ENCODE measurements at places on chromosomes 16 and 17.
A peak's percentile ranks its signal among the peaks of the same experiment; 100 is the strongest.

DNA sequence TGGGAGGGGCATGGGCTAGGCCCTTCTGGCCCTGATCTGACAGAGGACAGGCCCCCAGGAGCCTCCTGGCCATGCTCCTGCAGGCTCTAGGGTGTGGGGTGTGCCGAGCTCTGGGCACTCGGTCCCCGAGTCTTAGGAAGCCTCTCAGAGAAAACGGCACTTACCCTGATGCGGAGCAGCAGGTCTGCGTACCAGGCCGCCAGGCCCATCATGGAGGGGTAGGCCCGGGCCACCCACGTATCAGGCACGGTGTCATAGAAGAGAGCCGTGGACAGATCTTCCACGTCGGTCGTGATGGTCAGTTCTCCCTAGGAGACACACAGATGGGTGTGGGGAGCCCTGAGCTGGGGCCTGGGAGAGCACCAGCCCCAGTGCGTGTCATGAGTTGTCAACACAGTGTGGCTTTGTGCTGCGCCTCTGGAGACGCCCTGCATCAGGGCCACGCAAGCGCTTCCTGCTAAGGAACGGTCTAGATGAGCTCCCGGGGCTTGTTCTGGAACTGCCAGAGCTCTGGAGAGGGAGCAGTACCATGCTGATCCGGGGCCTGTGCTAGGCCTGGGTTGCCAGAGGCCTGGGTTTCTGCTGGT, 47.9 kb downstream of the PGS1 start:
- no peak for DNase-seq

DNA sequence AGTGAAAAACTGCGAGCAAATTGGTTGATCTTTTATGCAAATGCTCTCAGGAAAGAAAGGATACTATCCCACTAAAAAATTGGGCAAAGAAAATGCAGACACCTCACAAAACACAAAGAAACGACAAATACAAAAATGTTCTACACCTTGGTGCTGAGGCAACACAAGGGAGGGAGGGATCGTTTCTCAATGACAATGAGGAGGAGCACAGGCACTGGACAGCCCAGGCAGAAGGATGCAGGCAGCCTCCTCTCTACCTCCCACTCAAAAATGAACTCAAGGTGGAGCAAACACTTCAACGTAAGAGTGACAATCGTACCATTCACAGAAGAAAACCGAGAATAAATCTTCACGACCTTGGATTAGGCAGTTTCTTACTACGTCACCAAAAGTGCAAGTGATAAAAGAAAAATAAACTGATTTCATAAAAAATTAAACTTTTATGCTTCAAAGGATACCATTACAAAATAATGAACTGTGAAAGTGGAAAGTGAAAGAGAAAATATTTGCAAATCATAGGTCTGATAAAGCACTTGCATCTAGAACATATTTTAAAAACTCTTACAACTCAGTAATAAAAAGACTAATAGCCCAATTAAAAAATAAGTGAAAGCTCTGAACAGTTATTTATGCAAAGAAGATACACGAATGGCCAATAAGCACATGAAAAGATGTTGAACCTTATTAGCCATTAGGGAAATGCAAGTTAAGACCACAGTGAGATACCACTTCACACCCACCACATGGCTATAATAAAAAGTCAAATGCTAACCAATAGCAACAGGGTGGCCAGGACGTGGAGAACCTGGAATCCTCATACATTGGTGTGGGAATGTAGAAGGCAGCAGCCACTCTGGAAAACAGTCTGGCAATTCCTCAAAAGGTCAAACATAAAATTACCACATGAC, 80.8 kb upstream of the TRAP1 start:
- no peak for DNase-seq

DNA sequence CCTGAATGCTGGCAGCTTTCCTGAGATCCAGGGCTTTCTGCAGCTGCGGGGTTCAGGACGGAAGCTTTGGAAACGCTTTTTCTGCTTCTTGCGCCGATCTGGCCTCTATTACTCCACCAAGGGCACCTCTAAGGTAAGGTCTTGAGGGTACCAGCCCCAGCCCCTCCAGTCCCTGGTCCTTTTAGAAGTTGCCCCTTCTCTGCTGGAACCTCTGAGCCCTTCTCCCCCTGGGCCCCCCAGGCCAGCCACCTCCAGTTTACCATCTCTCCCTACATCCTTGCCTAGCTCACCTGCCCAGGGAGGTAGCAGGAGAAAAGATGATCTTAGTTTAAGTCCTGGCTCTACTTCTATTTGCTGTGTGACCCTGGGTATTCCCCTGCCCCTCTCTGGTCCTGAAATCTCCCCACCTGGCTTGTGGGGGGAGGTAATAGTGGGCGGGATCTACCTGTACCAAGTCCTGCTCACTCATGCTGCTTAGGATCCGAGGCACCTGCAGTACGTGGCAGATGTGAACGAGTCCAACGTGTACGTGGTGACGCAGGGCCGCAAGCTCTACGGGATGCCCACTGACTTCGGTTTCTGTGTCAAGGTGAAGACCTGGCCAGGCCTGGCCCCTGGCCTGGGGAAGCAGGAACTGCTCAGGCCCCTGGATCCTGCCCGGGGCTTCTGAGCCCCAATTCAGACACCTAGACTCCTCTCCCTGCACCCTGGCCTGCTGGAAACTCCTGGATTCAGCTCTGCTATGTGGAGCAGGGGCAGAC, 6.5 kb downstream of the GRB7 start:
- no peak for DNase-seq

DNA sequence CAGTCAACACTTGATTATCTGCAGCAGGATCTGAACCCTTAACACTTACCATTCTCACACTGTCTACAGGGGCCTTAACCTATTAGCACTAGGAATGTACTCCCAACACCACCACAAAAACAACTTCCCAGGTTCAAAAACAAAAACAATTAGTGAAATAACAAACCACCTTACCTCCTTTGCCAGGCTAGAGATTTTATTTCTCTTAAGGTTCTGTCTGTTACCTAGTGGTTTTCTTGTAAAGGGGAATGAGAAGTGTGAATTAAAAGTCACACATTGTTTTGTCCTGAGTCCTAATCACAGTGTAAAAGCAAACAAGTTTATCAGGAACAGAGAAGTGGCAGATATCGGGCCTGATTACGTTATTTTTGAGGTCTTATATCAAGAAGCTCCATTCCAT, 9.7 kb downstream of the SMARCE1 start:
- DNase-seq, result no peak

GRCh38 chr17:43449470-43450248, 34.1 kb upstream of the DHX8 start:
- DNase-seq, result no peak

- no peak for DNase-seq
Observed at GRCh38 chr16:84180519-84181140, 6.2 kb downstream of the TAF1C start.

DNA sequence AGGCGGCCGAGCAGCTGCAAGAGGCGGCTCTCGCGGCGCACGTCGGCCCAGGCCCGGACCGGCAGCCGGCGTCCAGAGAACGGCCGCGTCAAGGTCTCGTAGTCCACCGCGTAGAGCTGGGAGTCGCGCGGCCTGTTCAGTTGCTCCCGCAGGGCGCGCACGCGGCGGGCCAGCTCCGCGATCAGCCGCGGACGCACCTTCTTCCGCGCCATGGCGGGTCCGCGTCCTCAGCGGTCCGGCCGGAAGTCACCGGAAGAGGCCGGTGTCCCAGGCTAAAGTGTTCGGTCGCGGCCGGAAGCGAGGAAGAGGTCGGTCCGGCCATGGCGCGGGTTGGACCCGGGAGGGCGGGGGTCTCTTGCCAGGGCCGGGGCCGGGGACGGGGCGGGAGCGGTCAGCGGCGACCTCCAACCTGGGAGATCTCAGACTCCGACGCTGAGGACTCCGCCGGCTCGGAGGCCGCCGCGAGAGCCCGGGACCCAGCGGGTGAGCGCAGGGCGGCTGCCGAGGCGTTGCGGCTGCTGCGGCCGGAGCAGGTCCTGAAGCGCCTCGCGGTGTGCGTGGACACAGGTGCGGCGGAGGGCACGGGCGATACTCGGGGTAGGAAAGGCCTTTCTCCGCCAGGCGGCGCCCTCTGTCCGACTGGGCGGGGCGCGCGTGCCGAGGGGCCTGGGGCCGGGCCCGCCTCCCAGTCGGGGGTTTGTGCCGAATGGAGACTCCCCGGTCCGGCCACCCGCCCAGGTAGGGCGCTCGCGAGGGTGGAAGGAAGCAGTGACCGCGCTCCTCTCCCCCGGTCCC, at the start of gene MRPS34:
TSS of gene MRPS34 (minus strand) at position 227 of the 795 bp plus-strand sequence. CDS start at position 212, 15 bp downstream.
- peak; percentile 75 for DNase-seq

DNA sequence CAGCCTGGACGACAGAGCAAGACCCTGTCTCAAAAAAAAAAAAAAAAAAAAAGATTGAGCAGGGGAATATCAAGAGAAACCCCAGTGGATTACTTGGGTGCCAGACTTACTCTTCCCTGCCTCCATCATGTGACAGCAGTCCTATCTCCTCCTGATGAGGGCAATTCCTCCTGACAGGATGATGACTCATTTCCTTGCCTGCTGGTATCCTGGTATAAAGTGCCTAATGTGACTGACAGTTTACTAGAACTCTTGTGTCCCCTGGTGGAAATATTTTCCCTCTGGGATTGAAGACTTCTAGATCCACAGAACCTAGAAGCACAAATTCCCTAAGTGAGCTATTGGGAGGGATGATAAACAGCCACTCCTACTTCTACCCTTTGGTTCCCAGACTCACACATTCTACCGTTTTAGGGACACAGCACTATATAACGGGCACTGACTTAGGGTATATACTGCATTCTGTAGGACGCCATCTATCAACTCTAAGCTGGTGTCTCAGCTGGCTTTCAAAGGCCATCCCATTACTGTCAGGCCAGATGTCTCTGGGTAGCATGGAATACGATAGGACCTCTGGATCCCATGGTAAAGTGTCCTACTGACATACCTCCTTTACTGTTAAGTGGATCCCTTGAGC, 114.6 kb upstream of the MED13 start:
- DNase-seq, result no peak

DNA sequence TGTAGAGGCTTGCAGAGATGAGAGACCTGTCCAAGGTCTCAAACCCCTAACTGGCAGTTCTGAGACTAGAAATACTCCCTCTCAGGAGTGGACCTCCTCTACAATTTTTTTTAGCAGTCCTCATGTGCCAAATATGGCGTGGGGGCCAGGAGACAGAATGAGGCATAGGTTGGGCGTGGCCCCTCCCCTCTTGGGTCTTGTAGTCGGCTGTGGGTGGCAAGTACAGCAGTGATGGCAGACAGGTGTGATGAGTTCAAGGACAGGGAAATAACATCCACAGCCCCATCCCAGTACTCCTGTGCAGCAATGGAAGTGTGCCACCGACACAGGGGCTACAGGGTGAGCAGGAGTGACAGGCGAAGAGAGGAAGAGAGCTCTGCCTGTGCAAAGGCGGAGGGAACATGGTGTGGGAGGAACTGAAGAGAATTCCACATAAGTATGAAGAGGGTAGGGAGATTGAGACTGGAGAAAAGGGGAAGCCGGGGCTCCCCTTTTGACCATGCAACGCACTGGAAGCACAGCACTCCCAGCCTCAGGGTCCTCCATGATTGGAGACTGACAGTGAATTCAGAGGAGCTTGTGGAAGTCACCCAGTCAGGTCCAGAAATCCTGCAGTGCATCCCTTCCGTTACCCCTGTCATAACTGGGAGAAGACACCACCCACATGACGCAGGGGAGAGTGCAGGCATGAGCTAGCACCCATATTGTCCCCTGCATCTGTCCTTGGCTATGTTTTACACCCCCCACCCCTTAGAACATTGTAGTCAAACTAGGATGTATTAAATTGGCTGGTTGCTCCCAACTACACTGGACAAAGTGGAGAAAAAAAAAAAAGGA, 14.8 kb upstream of the CETP start:
- no peak for DNase-seq

GRCh38 chr16:2701713-2702437, 18.1 kb downstream of the PRSS27 start:
- DNase-seq, result no peak

- no peak for DNase-seq
Observed at GRCh38 chr17:14198013-14198412, 38.6 kb downstream of the CDRT15 start.

DNA sequence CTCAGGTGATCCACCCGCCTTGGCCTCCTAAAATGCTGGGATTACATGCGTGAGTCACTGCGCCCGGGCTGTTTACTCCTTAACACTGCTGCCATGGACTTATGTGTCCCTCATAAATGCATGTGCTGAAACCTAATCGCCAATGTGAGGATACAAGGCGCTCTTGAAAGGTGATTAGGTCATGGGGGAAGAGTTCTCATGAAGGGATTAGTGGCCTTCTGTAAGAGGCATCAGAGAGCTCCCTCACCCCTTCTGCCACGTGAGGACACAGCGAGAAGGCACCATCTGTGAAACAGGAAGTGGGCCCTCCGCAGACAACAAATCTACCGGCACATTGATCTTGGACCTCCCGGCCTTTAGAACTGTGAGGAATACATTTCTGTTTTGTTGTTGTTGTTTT, 19.1 kb downstream of the ITPRIPL2 start:
- DNase-seq, result no peak

- no peak for DNase-seq
Observed at GRCh38 chr17:55351226-55351625, 70.4 kb downstream of the MMD start.

DNA sequence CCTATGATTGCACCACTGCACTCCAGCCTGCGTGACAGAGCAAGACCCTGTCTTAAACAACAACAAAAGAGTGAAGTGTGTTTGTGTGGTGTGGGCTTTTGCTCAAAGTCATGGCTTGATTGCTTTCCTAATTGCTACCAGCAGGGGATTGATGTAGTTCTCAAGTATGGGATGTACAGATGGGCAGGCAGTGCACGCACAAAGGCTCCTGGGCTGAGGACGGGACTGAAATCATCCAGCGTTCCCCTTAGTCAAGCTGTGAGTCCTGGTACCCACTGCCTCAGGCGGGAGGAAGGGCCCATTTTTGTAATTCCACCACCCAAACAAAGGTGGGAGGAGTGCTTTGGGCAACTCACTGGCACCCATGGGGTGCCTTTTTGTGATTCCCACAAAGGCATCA, 47.3 kb downstream of the GDE1 start:
- DNase-seq, result no peak

All from stimulated activated CD4-positive, alpha-beta T cell treated with anti-CD3 and anti-CD28 coated beads, TNF-alpha, amount 100 ng/mL, for 48 hours (primary cell).